ENCODE measurements at places on chromosomes 1 and 21.

- DNase-seq = no peak
These were observed 34.7 kb downstream of the CDCA8 start for GRCh38 chr1:37726751-37727585.

- no peak for DNase-seq
These were observed 48.0 kb upstream of the B3GALNT2 start for GRCh38 chr1:235552146-235552716.

DNA sequence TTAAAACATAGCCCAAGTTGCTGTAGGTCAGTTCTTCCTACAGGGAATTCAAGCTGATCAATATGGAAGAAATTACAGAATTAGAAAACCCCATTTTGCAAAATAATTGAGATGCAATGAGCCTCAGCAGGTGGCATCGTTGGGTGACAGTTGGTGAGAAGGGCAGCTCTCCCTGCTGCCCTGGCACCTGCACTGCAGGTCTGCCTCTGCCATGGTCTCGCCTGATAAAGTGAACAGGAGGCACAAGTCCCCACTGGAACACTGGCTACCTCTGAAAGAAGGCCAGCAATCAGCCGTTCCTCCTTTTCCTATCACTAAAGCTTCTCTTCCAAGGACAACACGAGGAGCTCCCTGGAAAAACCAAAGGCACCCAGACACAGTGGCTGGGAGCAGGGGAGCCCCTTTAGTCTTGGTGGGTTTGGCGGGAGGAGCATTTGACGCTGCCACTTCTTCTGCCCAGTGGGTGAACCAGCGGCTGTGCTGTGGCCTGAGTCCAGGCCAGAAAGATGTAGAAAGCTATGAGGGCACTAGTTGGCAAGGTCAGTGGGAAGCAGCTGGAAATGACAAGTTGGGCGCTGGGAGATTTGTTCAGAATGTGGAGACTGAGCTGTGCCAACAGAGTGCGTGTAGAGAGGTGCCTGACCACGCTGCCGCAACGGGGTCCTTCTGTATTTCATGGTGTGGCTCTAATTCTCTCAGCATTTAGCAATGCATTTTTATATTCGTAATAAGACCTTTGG, 93.1 kb downstream of the RIPK4 start:
- DNase-seq = no peak

GRCh38 chr1:183239793-183240525, 53.9 kb downstream of the LAMC2 start:
- DNase-seq = no peak

DNA sequence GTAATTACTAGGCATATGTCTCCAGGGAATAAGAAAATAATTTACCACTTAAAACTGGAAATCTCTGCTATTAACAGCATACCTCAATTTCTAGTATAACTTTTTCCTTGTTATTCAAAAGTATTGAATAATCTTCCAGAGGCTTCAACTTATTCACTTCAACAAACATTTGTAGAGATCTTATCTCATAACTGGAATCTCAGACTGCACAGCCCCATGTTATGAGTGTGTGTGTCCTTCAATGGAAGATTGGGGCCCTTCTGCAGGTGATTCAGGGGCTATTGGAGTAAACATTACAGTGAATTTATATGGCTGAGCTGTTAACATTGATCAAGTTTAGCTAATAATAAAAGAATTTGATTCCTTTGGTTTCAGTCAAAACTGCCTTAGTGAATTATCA, 946.1 kb downstream of the TTLL7 start:
- DNase-seq = no peak

- DNase-seq = no peak
These were observed 171.8 kb downstream of the ACTL8 start for GRCh38 chr1:17926906-17927305.

GRCh38 chr1:9717193-9718005, 65.9 kb downstream of the PIK3CD start:
- peak; percentile 84 for DNase-seq

GRCh38 chr1:31657972-31658510, 13.4 kb upstream of the PEF1 start:
- no peak for DNase-seq

DNA sequence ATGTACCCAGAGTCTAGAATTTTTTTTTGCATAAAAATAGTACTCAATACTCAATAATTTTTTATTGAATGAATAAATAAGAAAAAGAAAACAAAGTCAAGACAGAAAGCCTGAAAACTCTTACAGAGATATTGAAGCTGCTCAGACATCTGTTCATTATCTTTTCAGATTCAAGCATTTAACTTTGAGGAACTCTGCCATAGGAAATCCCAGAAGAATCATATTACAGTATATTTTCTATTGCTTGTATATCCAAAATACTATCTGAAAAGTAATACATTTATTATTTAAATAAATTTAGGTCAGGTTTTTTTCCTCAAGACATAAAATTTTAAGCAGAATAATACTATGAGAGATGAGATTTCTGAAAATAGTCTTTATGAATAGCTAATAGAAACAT, 755.9 kb upstream of the ADGRL4 start:
- no peak for DNase-seq

- no peak for DNase-seq
These were observed 618 bp downstream of the ETS2 start for GRCh38 chr21:38806153-38806941.

DNA sequence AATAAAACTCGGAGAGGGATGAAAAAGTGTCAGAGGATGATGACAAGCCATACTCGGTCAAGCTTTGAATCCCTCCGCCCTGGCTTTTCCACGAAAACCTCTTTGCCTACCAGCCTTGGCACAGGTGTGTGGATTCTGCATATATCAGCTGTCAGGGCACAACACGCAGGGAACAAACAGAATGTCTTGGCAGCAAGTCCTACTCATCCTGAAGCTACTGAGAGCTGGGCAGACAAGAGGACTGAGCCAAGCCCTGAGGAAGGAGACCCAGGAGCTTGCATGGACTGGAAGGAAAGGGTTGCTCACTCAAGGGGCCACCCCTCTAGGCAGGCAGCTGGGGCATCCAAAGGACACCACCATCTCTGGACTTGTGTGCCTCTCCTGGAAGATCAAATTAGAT, 132.4 kb downstream of the HMGB4 start:
- DNase-seq = no peak

DNA sequence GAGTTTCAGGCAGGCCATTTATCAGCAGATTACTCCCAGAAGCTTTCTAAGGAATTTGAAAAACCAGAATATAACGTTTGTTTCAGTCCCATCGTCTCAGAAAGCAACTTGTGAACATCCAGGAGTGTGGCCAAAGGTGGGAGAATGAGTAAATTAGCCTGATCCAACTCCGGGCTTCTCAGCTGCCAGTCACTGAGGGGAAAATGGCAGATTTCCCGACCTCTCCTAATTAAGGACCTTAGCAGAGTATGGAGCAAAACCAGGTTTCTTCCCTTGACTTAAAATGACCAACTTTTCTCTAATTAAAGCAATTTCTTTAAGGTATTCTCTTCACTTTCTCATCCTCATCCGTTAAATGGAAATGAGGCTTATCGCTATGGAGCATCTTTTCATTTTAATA, 1.0 kb downstream of the CORT start:
- DNase-seq = no peak

- no peak for DNase-seq
These were observed 11.6 kb downstream of the CD55 start for GRCh38 chr1:207333009-207333600.

- no peak for DNase-seq
These were observed 3.5 kb downstream of the IGSF9 start for GRCh38 chr1:159941591-159942560.

DNA sequence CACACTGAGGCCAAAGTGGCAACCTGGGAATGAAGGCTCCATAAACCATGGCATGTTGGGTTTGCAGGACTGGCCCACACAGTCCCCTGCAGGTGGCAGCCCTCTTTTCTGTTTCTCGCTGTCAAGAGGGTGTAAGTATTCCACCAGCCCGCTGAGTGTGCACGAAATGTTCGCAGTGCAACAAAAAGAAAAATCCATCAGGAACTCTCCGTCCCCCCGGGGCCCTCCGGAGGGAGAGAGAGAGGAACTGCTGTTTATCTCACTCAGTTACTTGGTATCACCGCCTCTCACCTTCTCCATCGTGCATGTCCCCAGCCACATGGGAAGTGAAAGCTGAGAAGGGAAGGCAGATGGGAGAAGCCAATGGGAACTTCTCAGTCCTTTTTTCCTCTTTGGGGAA, 38.3 kb downstream of the NCF2 start:
- DNase-seq = no peak

GRCh38 chr21:39000496-39000895, 182.8 kb downstream of the PSMG1 start:
- DNase-seq = no peak

DNA sequence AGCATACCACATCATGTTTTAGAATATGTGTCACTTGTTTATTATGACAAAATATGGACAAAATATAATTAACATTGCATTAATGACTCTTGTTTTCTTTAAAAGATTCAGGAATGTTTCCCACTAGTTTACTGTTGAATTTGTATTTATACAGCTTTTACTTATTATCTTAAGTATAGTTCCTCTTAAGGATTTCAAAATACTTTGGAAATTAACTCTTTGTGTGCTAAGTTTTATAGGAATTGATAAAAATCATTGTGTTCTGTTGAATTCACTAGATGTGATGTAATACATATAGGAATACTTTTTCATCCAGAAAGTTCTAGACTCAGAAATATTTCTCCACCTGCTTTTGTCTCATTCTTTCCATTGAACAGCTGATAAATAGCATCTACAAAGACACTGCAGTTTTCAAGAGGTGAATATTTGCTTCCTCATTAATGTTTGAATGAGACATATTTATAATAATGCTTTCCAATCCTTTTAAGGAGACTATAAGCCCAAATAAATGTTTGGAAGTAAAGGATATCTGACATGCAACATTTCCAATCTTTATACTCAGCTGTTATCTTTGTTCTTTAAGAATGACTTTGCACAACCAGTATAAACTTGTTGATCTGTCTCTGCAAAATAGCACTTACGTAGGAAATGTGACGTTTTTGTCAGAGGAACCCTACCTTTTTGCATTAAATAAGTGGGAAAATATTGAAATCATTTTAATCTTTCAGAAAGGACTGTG, 38.4 kb upstream of the SAMSN1 start:
- DNase-seq = no peak

GRCh38 chr1:233389169-233389568, 61.6 kb downstream of the MAP3K21 start:
- no peak for DNase-seq

DNA sequence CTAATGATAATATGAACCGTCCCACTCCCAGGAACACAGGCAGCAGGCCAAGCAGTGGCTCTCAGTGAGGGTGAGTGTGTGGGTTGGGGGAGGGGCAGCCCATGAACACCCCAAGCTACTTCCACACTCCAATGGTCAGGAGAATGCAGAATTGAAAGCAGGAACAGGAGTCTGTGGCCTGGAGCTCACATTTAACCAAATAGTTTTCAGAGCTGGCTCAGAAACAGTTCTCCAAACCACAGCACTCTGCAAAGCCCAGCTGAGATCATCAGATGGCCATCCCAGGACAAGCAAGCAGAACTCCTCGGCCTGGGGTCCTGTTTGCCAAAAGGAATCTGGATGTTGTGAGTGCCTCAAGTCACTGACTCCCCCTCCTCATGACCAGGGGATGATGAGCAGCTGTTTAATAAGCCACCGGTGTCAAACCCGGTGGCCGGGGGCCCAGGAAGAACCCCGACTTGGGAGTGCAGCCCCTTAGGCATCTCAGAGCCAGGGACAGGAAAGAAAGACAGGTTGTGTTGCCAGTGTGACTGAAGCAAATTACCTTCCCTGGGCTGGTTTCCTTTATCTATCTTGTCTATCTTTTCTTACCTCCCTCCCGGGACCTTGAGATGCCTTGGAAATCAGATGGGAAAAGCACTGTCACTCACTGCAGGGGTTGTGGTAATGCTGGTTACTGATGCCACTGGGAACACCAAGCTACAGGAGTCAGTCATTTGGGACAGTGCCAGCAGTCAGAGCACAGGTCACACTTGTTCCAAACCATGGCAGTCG, 20.4 kb downstream of the DEGS1 start:
- no peak for DNase-seq

DNA sequence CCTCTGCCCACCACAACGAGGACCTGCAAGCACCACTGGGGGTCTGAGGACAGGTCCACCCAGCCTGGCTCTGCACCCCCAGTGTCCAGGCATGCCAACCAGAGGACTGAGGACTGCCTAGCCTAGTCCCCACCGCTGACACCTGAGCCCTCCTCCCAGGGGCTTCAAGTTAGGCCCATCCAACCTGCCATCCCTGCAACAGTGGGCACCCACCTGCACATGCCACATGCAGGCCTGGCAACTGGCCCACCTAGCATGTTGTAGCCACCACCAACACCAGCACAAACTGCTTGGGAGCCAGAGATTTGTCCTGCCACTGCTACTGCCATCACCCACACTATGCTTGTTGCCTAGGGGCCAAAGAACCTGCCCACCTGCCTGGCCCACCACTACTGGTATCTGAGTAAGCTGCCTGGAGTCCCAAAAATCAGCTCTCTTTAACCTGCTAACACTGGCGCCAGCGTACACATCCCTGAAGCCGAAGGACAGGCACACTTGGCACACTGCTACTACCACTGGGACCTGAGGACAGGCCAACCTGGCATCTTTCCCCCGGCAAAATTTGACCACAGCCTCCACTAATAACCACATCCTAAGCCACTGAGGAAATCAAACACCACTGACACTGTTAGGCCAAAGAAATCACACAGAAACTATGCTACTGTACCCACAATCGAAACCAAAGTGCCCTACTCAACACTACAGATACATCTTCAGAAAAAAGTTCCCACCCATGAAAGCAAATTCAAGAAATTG, 61.5 kb downstream of the PSMG1 start:
- no peak for DNase-seq

DNA sequence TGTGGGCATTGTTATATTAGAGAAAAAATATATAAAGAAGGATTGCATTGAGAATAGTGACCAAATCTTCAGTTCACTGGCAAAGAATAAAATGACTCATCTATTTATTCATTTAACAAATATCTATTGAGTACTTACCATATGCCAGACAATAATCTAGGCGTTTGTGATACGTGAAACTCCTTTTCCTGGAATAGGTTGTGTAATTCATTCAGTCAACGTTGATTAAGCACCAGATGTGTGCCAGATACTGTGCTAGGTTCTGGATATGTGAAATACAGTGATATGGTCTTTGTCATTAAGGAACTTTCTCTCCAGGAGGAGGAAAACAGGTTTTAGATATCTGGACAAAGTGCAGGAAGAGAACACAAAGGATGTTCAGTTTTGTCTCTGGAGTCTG, 344.5 kb downstream of the RWDD3 start:
- no peak for DNase-seq

GRCh38 chr1:226981386-226981817, 41.3 kb downstream of the COQ8A start:
- DNase-seq = no peak

- DNase-seq = no peak
These were observed 72.2 kb downstream of the AGPAT3 start for GRCh38 chr21:43937051-43937832.

- no peak for DNase-seq
These were observed 9.0 kb downstream of the PPP1R12B start for GRCh38 chr1:202357506-202357905.
